ENCODE measurements at places on chromosomes 7 and 10.

- DNase-seq, result no peak
Observed at GRCh38 chr10:106044503-106044902, 1120.0 kb downstream of the SORCS1 start.

DNA sequence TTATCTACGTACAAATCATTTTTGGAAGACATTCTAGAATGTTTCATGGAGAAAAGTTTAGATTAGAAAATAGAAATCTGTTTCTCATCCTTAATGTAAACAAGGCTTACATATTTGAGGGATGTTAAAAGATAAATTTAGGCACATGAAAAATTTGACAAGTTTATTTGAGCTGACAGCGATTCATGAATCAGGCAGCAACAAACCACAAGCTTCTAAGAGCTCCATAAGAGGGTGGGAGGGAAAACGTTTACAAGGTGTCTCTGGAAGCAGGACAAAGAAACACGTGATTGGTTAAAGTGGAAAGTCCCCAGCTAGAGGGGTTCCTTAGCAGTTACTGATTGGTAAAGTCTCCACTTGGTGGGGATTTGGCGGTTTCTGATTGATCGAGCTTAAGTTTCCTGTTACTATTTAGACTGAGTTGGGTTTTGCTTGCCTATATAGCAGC, 228.9 kb upstream of the PITRM1 start:
- DNase-seq, result peak; percentile 81

GRCh38 chr10:22684699-22685098, 29.7 kb downstream of the PIP4K2A start:
- no peak for DNase-seq

GRCh38 chr7:139471740-139472353, 11.6 kb downstream of the KLRG2 start:
- DNase-seq, result no peak

DNA sequence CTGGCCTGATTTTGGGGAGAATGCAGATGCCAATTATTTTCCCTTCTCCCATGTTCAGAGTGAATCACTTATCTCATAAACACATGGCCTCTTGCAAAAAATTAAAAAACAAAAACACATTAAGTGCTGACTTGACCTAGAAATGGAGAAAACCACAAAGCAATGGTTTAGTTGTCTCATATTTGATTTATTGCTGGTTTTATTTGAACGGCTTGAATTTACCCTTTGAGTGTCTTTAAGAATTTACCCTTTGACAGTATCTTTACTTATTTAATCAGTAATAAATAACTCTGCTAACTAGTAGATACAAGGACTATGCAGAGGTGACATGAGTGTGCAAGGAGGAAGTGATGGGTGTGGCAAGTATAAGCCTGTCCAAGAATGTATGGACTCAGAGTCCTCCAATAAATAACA, 68.1 kb upstream of the GSDME start:
- DNase-seq, result no peak

DNA sequence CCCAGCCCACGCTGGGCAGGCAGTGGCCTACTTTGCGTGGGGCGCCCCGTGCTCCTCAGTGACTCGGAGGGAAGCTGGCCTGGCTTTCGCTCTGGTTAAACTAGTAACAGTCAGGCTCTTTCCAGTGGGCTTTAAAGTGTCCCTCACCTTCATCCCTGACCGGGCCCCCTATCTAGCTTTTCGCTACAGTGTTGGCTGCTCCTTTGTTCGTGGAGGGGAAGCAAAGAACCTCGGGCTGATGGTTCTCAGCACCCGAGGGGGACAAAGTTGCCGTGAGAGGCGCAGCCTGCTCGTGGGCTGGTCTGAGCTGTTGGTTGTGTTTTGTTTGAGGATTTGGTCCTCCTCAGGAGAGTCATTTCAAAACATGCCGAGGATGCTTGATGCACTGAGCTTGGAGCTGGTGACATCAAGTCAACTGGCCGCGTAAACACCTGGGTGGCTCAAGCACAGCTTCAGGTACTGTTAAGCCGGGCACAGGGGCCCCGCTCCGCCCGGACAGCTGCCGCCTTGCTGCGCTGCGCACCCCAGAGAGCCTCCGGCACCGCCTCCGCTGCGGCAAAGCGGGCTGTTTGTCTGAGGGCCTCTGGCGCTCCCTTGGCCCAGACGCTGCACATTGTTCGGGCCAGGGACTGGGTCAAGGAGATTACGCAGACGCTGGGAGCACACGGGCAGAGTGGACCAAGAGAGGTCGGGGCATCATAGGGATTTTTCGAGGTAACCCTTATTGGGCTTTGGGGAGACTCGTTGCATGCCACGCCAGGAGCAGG, 1.6 kb downstream of the DLX6 start:
- no peak for DNase-seq

DNA sequence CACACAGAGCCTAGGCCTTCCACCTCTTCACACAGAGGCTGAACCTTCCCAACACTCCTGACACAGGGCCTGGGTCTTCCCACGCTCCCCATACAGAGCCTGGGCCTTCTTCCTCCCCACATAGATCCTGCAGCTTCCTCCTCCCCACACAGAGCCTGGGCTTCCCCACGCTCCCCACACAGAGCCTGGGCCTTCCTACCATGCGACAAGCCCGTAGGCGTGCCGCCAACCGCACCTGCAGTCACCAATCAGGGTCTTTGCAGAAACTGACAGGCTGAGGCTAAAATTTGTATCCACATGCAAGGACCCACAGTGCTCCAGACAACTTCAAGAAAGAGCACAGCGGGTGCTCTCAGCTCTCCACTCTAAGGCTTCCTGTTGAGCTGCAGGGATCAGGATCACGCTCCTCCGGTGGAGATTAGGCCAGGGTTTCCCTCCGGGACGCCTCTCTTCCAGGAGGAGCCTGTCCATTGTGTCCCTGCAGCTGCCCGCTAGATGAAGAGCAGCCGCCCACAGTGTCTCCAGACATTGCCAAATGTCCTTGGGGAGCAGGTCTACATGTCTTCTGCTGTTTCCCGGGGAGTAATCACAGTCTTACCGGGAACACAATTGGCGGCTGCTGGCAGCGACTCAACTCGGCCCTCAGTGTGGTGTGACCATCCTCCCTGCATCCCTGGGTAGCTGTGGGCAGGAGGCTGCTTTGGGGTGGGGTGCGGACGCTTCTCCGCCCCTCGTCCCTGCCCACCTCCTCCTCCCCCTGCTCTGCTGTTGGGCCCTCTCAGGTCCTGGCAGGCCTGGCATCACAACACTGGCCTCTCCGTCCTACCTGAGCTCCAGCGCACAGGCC, 9.7 kb downstream of the CFAP46 start:
- no peak for DNase-seq

DNA sequence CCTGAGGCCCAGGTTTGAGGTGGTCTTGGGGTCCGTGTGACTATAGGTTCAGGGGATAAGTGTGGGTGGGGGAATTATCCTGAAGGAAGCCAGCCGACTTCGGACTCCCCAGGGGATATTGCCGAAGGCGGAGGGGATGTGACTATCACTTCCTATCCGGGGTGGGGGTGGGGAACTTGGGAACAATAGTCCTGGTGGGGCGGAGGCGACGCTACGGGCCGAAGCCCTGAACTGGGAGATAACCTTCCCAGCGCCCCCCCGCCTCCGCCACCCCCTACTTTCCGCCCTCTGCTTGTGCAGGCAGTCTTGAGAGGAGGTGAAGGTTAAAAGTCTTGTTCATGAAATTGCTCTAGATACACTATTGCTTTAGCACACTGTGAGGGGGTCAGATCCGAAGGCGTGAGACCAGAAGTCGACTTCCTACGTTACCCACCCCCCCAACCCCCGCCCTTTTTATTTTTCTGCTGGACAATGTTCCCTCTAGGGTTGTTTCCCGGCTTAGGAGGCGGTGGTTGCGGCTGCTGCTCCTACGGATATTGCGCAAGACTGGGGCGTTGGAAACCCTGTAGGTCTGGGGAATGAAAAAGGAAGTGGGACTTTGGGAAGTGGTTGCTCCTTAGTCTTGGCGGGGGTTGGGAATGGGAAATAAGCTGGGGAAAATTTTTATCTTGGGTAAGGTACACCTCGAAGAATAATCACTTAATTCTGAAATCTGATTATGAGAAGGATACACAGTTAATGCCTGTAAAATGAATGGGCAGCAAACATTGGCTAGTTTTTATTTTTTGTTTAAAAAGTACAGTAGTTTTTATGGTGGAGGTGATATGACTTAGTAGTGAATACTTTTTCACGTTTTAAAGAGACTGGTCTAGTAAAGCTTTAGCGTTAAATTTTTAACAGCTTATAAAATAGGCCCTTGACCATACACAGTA, 1.5 kb downstream of the PTPN12 start:
- DNase-seq, result peak; percentile 83

- no peak for DNase-seq
Observed at GRCh38 chr7:17298840-17299482, 509 bp downstream of the AHR start.

DNA sequence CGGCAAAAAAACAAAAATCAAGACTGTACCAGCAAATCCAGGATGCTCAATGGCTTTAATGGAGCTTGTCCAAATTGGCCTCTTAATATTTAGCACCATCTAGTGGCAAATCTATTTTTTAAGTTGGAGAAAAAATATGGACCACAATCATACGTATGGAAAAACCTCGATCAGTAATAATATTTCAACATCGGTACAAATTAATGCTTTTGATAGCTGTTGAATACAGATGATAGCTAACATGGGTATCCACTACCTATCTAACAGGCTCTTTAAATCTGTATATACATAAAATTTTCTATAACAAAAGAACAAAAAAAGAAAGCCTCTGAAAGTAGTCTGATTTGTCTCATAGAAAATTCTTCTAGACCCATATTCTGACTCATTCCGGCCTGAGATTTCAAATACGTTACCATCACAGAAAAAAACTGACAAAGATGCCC, 29.2 kb downstream of the COA1 start:
- peak; percentile 44 for DNase-seq

GRCh38 chr7:76346778-76347177, 12.0 kb downstream of the YWHAG start:
- DNase-seq, result no peak

- DNase-seq, result no peak
Observed at GRCh38 chr10:7571981-7572380, 94.8 kb downstream of the ITIH5 start.

DNA sequence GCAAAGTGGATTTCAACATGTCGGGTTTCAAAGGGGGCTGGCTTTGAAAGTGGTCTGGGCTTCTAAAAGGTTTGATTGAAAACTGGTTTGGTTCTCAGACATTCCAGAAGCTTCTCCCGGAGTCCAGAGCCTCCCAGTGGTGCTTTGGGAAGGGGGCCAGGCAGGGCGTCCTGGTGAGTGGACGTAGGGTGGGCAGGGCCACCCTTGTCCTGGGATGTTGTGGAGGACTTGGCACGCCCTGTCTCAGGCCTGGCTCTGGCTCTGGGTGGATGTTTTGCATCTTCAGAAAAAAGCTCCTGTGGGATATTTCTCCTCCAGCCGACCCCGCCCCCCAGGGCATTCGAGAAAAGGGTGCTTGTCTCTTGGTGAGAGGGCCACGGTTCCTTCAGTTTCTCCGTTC, 31.2 kb downstream of the GRIFIN start:
- no peak for DNase-seq

GRCh38 chr10:124552691-124553276, 91.2 kb downstream of the LHPP start:
- DNase-seq, result no peak

DNA sequence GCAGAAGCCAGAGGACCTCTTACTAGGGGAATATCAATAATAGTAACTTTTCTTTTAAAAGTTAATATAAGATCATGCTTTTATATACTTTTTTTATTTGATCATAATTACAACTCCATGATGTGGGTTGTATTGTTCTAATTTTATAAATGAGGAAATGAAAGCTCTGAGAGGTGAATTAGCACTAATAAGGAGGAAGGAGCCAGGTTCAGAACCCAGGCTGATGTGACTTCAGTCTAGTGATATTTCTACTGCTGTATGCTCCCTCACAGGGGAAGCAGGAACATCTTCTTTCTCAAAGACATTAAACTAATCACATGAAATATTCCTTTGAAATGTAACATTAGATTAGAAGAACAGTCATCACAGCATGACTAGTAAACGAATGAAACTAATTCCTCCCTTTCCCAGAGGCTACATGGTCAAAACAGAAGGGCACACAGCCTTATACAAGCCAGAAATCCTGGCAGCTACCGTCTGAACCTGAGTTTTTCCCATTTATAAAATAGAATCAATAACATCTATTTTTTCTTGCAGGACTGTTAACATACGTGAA, 81.4 kb upstream of the GJD4 start:
- DNase-seq, result no peak

DNA sequence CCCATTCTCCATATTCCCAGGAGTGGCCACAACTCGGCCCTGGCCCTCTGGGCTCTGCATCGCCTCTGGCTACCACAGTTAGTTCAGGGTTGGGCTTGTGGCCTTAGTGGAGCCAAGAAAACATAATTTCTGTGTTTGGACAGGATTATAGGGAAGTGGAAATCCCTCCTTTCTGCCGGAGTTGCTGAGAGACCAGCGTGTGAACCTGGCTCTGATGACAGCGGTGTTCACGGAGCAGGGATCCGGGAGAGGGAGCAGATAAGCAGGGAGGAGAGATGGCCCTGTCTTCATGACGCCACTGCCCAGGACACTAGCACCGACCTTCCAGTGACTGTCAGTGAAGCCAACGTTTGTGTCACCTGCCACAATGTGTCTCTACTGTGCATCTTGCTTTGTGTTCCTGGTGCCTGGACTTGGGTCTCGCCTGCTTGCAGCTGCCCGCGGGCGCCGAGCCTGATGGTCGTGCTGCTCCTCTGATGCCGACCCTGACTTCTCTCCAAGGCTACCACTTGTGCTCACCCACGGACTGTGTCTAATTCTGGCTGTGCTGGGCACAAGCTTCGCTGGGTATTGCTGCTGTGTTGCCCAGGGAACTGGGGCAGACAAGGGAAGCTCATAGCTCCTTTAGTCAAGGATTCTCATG, 67.0 kb upstream of the VIPR2 start:
- DNase-seq, result no peak

DNA sequence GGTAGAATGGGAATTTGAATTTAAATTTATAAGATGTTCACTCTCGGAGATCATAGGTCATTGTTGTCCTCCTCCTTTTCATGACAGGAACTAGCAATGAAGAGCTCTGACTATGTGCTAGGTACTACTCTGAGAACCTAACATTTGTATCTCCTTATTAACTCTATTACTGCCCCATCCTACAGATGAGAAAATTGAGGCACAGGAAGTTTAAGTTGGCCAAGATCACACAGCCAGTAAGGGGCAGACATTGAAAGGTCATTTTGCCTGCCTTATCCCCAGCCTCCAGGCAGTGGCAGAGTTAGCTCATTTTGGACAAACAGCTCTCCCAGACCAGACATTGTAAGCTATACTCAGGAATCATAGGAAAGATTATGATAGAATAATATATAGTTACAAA, 6.0 kb downstream of the SRGN start:
- DNase-seq, result no peak

- no peak for DNase-seq
Observed at GRCh38 chr7:139731802-139732470, 45.9 kb downstream of the HIPK2 start.

DNA sequence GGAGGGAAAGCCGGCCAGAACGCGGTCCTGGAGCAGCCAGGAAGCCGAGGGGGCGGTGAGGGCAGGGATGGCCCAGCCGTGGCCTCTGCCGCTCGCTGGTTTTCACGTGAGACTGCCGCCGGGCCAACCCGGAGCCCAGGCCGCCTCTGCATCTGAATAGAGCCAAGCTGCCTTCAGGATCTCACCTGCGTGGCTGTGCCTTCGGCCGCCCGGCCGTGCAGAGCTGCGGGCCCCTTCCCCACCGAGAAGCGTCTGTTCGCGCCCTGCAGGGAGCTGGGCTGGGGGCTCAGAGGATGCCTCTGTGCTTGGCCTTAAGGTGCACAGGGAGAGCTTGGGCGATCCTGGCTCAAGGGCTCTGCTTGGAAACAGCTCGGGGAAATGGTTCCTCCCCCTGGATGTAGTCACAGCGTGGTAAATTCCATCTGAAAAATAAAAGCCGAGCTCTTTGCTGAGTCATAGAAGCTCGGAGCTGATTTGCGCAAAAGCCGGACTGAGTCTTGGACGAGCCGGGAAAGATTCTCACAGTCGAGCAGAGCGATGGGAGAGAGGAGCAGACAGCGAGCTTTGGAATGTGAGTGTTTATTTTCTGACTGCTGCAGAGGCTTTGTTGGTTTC, at the start of gene JAKMIP3:
JAKMIP3 (plus strand) TSS at position 456 of the 615 bp plus-strand sequence. CDS start 38,863 bp downstream, outside the sequence.
- peak; percentile 76 for DNase-seq

Data from fibroblast of skin of left biceps (primary cell).